ENCODE measurements at places on chromosomes 12 and 14. TPM values are rescaled to one million over a fixed set of nuclear protein-coding genes. Genes with fewer than 3 reads are reported as not detected.

DNA sequence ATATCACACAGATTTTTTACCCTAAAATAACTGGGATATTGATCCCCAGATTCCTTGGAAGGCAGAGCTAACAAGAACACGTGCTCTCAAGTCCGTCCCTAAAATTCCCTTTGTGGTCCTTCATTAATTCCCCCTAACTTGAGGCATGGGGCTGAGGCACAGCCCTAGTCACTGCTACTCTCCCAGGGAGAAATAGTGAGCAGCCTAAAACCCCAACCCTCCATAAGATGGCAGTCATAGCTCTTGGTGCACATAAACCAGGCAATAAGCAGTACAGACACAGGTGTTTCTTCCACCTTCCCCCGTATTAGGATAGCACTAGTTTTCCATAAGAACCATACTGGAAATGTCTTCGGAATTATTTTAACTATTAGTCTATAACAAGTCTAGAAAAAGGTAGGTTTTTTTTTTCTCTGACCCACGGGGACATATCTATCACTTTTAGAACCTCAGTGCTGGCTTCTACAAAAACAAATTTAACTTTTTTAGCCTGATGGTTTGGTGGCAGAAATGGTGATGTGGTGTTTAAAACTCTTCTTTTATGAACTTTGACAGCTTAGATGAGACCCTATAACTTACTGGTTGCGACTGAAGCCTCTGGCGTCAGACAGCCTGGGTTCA lies 3.1 kb upstream of the ARHGEF40 start:
- H3K36me3 ChIP-seq: no peaks in the 10 kb centered on the region
- H3K27ac ChIP-seq: no peak overlapping the region
- peak; percentile 76 for DNase-seq

- DNase-seq: no peak
- H3K4me3 ChIP-seq: no peak overlapping the region
- no peaks in the 10 kb centered on the region for H3K36me3 ChIP-seq
These were observed 302.4 kb downstream of the CACNA1C start for GRCh38 chr12:2355198-2355597.

- H3K36me3 ChIP-seq: no peaks in the 10 kb centered on the region
- H3K4me1 ChIP-seq: no peaks in the 10 kb centered on the region
- no peak overlapping the region for H3K4me3 ChIP-seq
- H3K27ac ChIP-seq: no peak overlapping the region
- DNase-seq: no peak
These were observed 140.3 kb upstream of the NUDT4 start for GRCh38 chr12:93237235-93237915.

DNA sequence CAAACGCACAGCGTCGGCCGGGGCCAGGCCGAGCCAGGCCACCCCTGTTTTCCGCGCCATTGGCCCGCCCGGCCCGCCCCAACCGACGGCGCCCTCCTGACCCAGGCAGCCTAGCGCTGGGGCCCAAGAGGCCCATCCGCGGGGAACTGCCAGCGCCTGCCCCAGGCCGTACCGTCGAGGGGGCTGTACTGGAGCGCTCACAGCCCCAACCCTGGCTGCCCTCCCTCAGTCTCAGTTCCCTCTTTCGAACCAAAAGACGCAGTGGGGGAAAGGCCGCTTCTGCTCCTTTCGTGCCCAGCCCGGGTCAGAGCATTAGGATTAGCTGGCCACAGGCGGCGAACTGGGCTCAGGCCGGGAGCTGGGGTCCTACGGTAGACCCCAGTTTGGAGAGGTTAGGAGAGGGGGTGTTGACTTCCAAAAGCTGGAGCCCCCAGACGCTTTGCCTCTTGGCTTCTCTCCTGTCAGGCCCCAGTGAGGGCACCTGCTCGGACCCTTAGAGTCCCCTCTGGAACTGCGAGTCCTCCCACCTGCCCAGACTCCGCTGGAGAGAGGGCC lies 1.9 kb downstream of the NKX2-1 start:
- no peaks in the 10 kb centered on the region for H3K36me3 ChIP-seq
- no peaks in the 10 kb centered on the region for H3K4me1 ChIP-seq
- H3K27ac ChIP-seq: no peak overlapping the region
- no peak for DNase-seq

Gene UBR7
- total RNA-seq: 25.3 TPM

GRCh38 chr14:93926245-93926872 lies 785 bp upstream of the FAM181A start:
- no peaks in the 10 kb centered on the region for H3K4me1 ChIP-seq
- no peaks in the 10 kb centered on the region for H3K36me3 ChIP-seq
- no peak for DNase-seq
- H3K27me3 ChIP-seq: no peaks in the 10 kb centered on the region

Gene ANKRD33
- not detected for total RNA-seq

Gene SLC38A4
- total RNA-seq: 1.2 TPM

DNA sequence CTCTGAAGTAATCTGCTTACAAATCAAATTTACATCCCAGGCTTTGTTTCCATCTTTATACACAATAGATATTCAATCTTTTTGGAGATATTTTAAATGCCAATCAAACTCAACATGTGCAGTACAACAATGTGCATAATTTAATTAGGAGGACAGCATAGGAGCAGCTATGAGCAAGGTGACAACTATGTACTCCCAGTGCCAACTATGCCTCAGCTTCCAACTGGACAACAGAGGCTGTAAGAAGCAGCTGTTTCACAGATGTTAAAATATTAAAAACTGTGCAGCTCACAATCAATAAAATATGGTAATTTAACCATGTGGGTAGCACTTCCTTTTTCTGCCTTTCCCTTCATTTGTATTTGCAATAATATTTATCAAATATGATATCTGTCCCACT lies 99.9 kb downstream of the ST8SIA1 start:
- no peak overlapping the region for H3K27ac ChIP-seq
- H3K4me1 ChIP-seq: peaks cover 16% of the 10 kb centered on the region
- no peak overlapping the region for H3K4me3 ChIP-seq
- DNase-seq: peak; percentile 62
- H3K27me3 ChIP-seq: no peaks in the 10 kb centered on the region

Gene ZBTB42
- 2.9 TPM for total RNA-seq

- no peak overlapping the region for H3K27ac ChIP-seq
- no peaks in the 10 kb centered on the region for H3K36me3 ChIP-seq
- no peak overlapping the region for H3K4me3 ChIP-seq
These were observed 204.3 kb downstream of the ESR2 start for GRCh38 chr14:64089920-64090319.

Gene INHBC
- not detected for total RNA-seq

DNA sequence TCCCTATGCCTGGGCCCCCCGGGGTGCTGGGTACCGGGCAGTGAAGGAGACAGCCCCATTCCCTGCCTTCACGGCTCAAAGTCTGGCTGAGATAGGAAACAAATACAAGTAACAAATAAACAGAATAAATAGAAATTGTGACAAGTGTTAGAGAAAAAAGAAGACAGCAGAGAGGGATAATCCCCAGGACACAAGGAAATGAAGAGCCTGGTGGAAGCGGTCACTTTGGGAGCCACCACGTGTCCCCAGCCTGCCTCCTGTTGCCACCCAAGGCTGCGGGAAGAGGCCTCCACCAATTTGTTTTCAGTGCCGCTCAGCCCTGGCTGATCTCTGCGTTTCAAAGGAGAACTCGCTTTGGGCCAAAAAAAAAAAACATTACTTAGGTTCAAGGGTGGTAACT lies 31.2 kb downstream of the RBM19 start:
- no peak overlapping the region for H3K27ac ChIP-seq
- H3K4me1 ChIP-seq: peaks cover 13% of the 10 kb centered on the region
- H3K36me3 ChIP-seq: peaks cover 28% of the 10 kb centered on the region
- no peak overlapping the region for H3K4me3 ChIP-seq
- DNase-seq: no peak
- no peaks in the 10 kb centered on the region for H3K27me3 ChIP-seq

- no peaks in the 10 kb centered on the region for H3K27me3 ChIP-seq
- peak overlapping the region; percentile 21 for H3K27ac ChIP-seq
- H3K4me1 ChIP-seq: peaks cover 16% of the 10 kb centered on the region
- no peak for DNase-seq
- H3K36me3 ChIP-seq: no peaks in the 10 kb centered on the region
These were observed 98.9 kb downstream of the DENND5B start for GRCh38 chr12:31491841-31492598.

GRCh38 chr14:104926619-104927431 lies 2.1 kb downstream of the PLD4 start:
- no peaks in the 10 kb centered on the region for H3K36me3 ChIP-seq
- peaks cover 5% of the 10 kb centered on the region for H3K27me3 ChIP-seq
- H3K4me1 ChIP-seq: no peaks in the 10 kb centered on the region
- no peak overlapping the region for H3K27ac ChIP-seq
- no peak overlapping the region for H3K4me3 ChIP-seq

GRCh38 chr14:91289464-91289863 lies 45.0 kb upstream of the GPR68 start:
- no peak overlapping the region for H3K4me3 ChIP-seq
- peak; percentile 45 for DNase-seq
- no peaks in the 10 kb centered on the region for H3K27me3 ChIP-seq
- H3K4me1 ChIP-seq: peaks cover 16% of the 10 kb centered on the region
- H3K36me3 ChIP-seq: no peaks in the 10 kb centered on the region

GRCh38 chr12:55982319-55982936 lies 8.6 kb downstream of the RAB5B start:
- no peaks in the 10 kb centered on the region for H3K27me3 ChIP-seq
- no peak for DNase-seq
- H3K4me3 ChIP-seq: no peak overlapping the region
- H3K27ac ChIP-seq: no peak overlapping the region
- peaks cover 7% of the 10 kb centered on the region for H3K4me1 ChIP-seq
- H3K36me3 ChIP-seq: peaks cover 44% of the 10 kb centered on the region

- no peaks in the 10 kb centered on the region for H3K36me3 ChIP-seq
- no peaks in the 10 kb centered on the region for H3K4me1 ChIP-seq
- H3K27me3 ChIP-seq: no peaks in the 10 kb centered on the region
- H3K4me3 ChIP-seq: no peak overlapping the region
- no peak overlapping the region for H3K27ac ChIP-seq
These were observed 424.1 kb downstream of the APAF1 start for GRCh38 chr12:99068993-99069747.

Gene SPTSSA
- total RNA-seq: 11.8 TPM

DNA sequence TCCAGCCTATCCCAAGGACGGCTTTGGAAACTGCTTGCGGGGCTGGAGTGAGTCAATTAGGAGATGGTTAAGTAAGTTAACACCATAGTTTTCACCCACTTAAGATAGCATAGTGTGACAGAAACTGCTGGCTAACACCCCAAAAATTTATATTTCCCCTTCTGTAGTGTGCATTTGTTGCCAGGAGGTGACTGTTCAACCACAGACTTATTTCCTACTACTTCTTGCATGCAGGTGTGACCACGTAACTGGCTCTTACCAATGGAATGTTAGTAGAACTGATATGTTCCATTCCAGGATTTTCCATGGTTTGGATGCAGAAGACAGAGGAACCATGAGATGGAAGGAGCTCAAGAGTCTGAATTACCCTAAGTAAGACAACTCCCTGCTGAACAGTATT lies 52.9 kb upstream of the SLC35F4 start:
- DNase-seq: no peak
- no peaks in the 10 kb centered on the region for H3K27me3 ChIP-seq
- H3K36me3 ChIP-seq: no peaks in the 10 kb centered on the region
- H3K27ac ChIP-seq: no peak overlapping the region
- no peaks in the 10 kb centered on the region for H3K4me1 ChIP-seq

Gene PIANP
- not detected for total RNA-seq

GRCh38 chr12:50677858-50678257 lies 86.0 kb upstream of the ATF1 start:
- peaks cover 5% of the 10 kb centered on the region for H3K4me1 ChIP-seq
- H3K4me3 ChIP-seq: no peak overlapping the region
- peak; percentile 62 for DNase-seq

DNA sequence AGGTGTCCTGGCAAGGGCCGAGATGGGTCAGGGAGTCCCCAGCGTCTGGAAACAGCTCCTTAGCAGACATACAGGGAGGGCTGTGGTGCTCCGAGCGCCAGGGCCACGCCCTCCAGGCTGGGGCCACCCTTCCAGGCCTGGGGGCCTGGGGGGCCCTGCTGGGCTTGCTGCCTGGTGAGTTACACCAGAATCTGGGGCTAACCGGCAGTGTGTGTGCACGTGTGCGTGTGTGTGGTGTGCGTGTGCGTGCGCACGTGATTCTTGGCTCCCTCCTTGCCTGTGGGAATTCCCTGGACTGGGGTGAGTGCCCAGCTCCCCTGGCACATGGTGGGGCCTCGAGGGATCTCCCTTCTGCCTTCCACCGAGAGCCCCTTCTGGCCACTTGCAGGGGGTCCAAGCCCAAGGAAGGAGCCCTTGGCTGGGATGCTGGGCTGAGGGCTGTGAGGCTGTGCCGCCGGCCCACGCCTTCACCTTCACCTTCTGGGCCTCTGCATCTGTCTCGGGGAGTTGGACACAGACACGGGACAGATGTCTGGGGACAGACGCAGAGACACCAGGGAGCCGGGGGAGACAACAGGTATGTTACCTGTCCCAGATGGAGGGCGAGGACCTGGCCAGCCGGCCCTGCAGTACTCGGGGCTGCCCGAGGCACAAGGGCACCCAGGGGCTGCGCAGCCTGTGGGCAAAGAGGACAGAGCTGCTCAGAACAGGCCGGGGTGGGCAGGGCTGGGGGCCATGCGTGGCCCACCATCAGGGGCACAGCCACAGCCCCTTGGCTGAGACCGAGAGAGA lies 37.2 kb downstream of the BEGAIN start:
- H3K27ac ChIP-seq: no peak overlapping the region
- H3K27me3 ChIP-seq: no peaks in the 10 kb centered on the region
- no peak for DNase-seq

DNA sequence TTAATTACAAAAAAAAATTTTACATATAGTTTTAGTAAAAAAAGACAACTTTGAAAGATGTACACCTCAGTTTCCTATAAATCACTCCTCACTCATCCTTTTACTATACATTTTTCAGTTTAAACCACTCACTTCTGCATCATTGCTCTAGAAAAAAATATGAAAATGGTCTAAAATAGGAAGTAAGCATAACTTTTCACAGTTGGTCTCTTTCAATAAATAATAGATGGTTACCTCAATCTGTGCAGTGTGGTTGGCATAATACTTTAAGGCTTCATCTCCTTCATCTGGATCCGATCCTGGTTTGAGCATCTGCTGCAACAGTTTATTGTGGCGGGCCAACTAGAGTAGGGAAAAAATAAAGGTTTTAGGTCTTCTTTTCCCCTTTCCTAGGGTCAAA lies 247.9 kb downstream of the SSPN start:
- H3K4me3 ChIP-seq: no peak overlapping the region
- no peak overlapping the region for H3K27ac ChIP-seq
- DNase-seq: no peak
- H3K27me3 ChIP-seq: no peaks in the 10 kb centered on the region
- H3K4me1 ChIP-seq: no peaks in the 10 kb centered on the region

GRCh38 chr14:27881646-27882045 lies 884.9 kb upstream of the FOXG1 start:
- no peak overlapping the region for H3K27ac ChIP-seq
- no peak overlapping the region for H3K4me3 ChIP-seq
- no peaks in the 10 kb centered on the region for H3K36me3 ChIP-seq
- no peaks in the 10 kb centered on the region for H3K4me1 ChIP-seq
- no peaks in the 10 kb centered on the region for H3K27me3 ChIP-seq

GRCh38 chr12:100993916-100994450 lies 199.4 kb downstream of the ANO4 start:
- H3K36me3 ChIP-seq: no peaks in the 10 kb centered on the region
- H3K4me1 ChIP-seq: no peaks in the 10 kb centered on the region
- no peak overlapping the region for H3K27ac ChIP-seq
- H3K4me3 ChIP-seq: no peak overlapping the region
- no peak for DNase-seq
- H3K27me3 ChIP-seq: no peaks in the 10 kb centered on the region

GRCh38 chr12:27488479-27488878 lies 35.5 kb upstream of the PPFIBP1 start:
- DNase-seq: no peak
- no peak overlapping the region for H3K27ac ChIP-seq
- no peaks in the 10 kb centered on the region for H3K4me1 ChIP-seq
- H3K4me3 ChIP-seq: no peak overlapping the region

All from osteoblast (primary cell).